ENCODE measurements at places on chromosomes 6 and 20.

- no peak for DNase-seq
These were observed 90.2 kb upstream of the SSTR4 start for GRCh38 chr20:22944936-22945335.

DNA sequence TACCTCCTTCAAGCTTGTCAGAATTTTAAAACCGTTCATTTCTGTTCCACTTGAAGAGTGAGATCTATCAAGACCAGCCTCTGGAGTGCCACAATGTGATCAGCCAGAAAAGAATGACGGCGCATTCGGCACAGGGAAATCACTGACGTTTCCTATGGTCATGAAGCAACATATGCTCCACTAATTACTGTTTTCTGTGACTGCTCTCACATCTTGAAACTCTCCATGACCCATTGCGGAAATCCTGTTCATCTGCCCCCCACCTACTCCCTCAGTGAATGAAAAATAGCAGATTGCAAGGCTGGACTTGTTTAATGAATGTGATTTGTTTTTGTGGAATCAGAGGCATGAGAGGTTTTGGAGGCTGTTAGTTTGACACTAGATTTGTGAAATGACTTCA lies 53.2 kb downstream of the SAMD5 start:
- DNase-seq: no peak

DNA sequence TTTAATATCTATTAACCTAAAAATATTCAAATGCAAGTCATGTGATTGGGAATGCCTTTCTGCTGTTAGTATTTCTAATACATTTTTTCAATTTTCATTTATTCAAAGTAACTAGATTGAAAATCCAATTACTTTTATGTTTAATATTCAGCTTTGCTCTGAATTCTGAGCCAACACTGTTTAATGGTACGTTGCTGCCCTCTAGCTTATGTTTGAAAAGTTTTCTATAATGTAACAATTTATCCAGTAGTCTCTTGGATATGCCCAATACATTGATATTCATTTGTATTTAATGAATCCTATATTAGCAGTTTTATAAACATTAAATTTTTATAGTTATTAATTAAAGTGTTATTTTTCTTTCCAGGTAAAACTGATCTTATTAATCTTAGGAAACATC lies 47.4 kb downstream of the LGSN start:
- DNase-seq: peak; percentile 11

DNA sequence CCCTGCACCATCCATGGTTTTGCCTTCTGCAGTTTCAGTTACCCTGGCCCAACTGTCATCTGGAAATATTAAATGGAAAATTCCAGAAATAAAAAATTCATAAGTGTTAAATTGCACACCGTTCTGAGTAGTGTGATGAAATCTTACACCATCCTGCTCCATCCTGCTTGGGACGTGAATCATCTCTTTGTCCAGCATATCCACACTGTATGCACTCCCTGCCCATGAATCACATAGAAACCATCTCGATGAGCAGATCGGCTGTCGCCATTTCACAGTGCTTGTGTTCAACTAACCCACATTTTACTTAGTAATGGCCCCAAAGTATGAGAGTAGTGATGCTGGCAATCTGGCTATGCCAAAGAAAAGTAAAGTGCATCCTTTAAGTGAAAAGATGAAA lies 105.9 kb upstream of the ID4 start:
- DNase-seq: no peak

DNA sequence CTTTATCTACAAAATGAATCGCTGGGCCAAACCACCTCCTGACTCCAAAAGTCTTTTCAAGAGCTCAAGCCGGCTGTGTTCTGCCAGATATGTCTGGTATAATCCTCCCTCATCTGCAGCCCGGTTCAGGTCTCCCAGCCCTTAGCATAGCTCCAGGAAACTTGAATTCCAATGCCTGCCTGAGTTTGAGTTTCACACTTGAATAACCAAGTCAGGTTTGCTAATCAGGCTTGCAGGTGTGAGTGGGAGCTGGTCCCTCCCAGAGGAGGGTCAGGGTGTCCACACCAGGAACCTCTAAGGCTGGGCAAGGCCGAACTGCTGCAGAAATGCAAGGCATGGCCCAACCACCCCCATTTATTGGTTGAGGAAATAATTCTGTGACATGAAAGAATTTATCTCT lies 96.6 kb downstream of the TMEM242 start:
- DNase-seq: no peak

DNA sequence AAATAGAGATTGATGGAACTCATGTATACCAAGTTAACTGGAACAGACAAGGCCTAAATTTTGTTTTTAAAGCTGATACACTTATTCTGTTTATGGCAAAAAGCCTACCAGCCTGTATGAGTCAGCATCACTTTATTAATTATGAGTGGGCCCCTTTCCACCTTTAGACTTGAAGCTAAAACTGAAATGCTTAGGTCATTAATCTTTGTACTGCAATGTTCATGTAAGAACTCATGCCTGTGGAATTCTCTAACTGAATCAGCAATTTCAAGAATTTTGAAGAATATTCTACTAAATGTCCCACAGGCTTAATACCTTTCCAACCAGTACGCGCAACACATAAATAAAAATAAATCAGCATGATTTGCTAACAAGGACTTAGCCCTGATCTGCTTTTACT lies 140.2 kb upstream of the PHACTR1 start:
- peak; percentile 54 for DNase-seq

- no peak for DNase-seq
These were observed 108.5 kb upstream of the KCNK16 start for GRCh38 chr6:39430871-39431523.

GRCh38 chr6:123925350-123925749 lies 121.7 kb downstream of the NKAIN2 start:
- DNase-seq: peak; percentile 8

Measured in kidney glomerular epithelial cell (primary cell).